AG09319 (cell line): ENCODE measurements at places on chromosomes 1 and 21.
A peak's percentile ranks its signal among the peaks of the same experiment; 100 is the strongest.

GRCh38 chr1:183363972-183364371 lies 54.2 kb downstream of the NMNAT2 start:
- DNase-seq = no peak

DNA sequence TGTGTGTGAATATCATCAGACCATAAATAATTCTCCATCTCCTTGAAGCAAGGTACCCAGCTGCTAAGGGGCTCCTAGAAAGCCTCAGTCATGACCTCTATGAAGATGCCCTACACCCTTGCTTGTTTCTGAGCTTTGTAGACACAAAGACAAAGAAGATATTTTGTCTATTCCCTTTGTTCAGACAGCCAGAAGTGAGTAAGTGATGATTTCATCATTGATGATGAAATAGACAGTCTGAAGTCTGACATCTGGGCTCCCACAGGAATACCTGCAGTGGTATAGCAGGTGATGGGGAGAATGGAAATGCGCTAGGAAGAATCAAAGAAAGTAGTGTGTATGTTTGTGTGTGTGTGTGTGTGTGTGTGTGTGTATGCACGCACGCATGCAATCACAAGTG lies 82.2 kb upstream of the DPT start:
- no peak for DNase-seq

GRCh38 chr1:181816608-181817007 lies 244.9 kb downstream of the ZNF648 start:
- DNase-seq = no peak

DNA sequence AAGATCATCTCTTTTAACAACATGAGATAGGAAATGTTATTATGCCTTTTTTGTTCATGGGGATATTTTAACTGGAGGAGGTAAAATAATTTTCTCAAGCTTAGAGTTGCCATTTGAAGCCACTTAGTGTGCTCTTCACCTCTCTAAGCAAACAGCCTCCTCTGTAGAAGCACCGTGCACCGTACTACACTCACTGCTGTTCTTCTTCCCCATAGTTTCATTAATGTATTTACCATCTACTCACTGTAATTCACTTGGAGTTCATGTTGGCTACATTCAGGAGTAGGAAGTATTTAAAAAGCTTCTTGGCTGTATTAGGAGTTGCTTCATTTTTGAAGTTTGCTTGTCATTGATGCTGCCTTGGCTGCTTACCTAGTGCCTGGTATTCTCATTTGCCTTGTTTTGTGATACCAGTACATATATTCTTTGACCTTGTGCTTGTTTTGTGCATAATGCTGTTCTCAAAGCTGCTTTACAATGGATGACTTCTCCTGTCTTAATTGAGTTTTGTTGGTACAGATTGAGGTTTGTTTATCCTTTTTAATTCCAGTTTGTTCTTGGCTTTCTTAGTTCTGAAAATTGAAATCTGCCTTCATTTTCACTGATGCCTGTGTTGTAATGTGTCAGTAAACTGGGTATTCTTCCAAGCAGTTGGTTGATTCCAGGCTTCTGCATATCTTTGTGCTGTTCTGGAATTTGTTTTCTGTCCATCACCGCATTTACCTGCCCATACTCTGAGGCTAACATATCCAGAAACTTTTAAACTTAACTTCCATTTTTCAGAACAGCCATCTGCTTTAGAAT lies 240.4 kb downstream of the HMCN1 start:
- DNase-seq = no peak

GRCh38 chr1:58874757-58875755 lies 91.2 kb upstream of the JUN start:
- peak; percentile 34 for DNase-seq

DNA sequence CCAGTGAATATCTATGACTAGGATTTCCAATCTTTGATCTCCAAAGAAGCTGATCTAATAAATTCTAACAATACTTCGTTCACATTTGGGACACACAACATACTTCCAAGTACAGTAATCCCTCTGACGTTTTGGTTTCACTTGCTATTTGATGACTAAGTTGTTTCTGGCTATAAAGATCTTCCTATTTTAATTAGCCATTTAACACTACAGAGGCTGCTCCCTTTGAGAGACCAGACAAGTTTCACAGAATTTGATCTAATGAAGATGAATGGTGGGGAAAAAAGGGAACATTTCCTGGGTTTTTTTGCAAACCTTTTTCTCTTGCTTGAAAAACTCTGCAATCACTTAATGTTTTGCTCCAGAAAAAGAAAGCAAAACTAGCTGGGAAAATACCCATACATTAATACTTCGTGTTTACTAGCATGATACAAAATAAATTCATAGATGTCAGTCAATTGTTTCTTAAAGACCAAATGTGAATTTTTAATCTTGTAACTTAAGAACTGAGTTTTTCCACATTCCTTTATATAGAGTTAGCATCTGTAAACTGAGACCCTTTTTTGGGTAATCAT lies 28.0 kb upstream of the GLIS1 start:
- no peak for DNase-seq

DNA sequence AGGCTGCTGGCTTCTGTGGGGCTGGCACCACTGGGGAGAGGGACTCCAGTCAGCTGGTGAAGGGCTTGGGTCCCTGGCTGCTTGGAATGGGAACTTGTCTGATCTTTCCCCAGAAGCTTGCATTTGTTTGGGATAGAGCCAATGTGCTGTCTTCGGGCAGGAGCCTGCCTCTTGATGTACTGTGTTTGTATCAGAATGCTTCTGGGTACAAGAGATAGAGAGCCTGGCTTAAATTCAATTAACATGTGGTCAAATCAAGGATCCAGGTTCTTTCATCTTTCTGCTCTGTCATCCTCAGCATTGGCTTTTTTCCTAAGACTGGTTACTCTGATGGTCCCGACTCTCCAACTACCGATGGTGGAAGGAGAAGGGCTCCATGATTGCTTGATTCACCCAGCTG lies 16.0 kb upstream of the PROK1 start:
- no peak for DNase-seq

GRCh38 chr1:35431173-35431599 lies 126.0 kb downstream of the KIAA0319L start:
- no peak for DNase-seq

GRCh38 chr1:183783342-183783741 lies 21.6 kb upstream of the RGL1 start:
- no peak for DNase-seq

DNA sequence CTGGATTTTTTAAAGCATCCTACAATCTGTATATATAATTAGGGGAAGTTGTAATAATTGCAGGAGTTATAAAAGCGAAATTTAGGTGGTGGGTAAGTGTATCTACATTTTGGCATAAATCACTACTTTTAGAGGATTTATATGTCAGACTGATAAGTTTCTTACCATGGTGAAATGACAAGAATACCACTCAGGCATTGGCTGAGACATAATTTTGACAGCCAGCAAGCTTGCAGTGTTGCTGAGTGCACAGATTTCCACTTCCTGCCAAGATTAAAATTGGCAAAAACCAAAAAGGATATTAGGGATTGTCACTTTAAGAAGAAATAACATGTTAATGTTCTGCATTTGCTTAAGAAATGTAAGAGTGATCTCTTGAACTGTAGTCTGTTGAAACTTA lies 28.2 kb downstream of the NFIA start:
- DNase-seq = no peak

GRCh38 chr1:232704694-232705680 lies 75.1 kb upstream of the SIPA1L2 start:
- peak; percentile 51 for DNase-seq

DNA sequence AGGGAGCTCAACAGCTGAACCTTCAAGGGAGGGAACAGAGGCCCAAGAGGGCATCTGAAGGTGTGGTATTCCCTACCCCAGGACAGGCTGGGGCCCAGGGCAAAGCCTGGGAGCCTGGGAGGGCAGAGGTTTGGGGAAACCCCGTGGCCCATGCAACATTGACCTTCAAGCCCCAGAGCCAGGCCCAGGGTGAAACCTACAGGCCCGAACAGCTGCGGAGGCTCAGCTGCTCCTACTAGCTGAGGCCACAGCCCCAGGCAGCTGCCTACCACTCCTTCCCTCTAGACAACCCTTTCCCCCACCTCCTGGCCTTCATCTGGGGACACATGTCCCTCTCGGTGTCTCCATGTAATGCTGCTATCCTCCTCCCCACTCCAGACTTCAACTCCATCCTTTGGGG lies 3.2 kb downstream of the LAD1 start:
- no peak for DNase-seq

DNA sequence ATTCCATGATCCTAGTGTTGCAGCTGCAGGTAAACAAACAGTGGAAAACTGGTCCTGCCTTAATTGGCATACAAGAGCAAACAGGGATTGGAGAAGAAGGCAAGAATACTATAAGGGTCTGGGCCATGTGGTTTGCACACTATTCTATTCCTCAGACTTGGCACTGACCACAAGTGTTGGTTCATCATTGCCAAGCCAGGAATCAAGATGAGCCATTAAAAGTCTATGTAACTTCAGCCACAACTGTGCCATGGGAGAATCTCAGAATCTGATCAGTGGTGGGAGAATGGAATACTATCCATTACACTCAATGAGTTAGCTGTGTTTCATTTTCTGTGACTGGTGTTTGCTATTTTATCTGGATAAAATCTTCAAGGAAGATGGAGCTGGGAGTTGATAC lies 26.2 kb upstream of the FCER1A start:
- DNase-seq = no peak

DNA sequence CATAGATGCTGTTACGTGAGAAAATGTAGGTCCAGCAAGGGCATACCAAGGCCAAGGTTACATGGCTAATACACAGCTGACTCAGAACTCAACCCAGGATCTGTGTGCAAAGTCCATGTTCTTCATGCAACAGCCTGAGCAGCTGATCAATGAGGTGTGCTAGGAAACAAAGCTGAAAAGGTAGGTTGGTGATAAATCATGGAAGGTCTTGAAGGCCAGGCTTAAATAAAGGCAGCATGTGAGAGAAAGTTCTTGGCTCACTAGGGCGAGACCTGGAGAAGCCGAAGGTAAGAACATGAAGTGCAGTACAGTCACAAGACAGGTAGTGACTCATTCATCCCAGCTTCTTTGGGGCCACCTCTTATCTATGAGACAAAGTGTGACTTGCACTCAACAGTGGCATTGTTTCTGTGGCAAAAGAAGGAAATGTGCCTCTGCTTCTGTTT lies 33.4 kb downstream of the TLR5 start:
- DNase-seq = no peak
